ENCODE measurements at places on chromosomes 16 and 17.

DNA sequence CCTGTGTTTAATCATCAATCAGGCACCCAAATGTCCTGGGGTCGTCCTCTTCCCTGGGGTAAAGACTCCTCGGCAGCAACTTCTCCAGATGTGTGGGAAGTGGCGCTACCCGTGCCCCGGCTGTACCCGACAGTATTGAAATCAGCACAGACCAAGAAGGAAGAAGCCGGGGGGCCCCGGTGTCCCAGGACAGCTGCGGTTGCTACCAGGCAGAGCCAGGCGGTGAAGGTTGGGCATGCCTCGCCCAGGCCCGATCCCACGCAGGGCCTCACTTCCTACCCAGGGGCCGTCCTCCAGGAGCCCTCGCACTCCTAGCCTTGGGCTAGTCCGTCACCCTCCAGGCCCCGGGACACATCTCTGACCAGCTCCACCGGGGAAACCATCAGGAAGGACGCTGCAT is 9.0 kb upstream of the CCDC154 start:
- DNase-seq, result no peak

DNA sequence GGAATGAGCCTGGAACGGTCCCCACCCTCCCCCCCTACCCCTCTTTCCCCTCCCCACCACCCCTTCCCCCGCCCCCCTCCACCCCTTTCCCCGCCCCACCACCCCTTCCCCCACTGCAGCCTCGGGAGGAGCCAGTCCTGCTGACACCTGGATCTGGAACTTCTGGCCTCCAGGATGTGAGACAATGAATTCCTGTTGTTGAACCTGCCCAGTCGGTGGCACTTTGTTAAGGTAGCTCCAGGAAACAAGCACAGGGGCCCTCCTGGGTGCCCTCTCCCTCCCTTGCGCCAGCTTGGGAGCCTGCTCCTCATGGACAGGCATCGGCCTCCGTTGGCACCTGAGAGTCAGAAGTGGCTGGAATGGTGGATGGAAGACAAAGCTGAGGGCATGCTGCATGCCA is 152.4 kb upstream of the FOXF1 start:
- DNase-seq, result no peak

GRCh38 chr17:36578671-36579070 is 13.0 kb upstream of the DHRS11 start:
- DNase-seq, result no peak

GRCh38 chr17:58875261-58875660 is 119.6 kb downstream of the PPM1E start:
- DNase-seq, result no peak

DNA sequence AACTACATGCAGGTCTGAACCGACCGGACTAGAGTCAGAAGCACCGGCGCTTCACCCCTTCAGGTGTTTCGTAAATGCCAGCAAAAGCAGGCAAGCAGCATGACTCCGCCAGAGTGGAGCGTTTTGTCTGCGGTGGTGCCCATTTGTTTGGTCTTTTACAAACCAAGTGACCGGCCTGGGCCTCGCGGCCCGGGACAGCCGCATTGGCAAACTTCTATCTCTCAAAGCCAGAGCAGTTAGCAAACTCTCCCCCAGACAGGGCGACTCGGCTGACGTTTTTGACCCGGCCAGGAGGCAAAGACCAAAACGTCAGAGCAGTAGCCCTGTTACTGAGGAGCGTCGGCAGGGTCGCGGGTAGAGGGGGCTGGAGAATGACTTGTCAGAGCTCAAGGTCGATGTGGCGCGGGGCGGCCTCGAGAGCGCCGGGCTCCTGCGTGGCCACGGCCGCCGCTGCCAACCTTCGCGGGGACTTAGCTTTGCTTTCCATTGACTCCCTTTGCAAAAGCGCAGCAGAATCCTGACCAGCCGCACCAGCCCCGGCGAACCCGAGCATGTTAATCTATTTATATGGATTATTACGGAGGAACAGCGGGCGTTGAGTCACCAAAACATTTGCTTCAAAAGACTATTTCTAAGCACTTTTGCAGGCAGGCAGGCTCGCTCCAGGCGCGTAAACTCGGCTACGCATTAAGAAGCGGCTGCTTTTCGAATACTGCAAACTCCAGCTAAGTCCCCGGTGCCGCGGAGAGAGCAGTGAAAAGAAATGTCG is 763 bp upstream of the SOX9 start:
- no peak for DNase-seq

DNA sequence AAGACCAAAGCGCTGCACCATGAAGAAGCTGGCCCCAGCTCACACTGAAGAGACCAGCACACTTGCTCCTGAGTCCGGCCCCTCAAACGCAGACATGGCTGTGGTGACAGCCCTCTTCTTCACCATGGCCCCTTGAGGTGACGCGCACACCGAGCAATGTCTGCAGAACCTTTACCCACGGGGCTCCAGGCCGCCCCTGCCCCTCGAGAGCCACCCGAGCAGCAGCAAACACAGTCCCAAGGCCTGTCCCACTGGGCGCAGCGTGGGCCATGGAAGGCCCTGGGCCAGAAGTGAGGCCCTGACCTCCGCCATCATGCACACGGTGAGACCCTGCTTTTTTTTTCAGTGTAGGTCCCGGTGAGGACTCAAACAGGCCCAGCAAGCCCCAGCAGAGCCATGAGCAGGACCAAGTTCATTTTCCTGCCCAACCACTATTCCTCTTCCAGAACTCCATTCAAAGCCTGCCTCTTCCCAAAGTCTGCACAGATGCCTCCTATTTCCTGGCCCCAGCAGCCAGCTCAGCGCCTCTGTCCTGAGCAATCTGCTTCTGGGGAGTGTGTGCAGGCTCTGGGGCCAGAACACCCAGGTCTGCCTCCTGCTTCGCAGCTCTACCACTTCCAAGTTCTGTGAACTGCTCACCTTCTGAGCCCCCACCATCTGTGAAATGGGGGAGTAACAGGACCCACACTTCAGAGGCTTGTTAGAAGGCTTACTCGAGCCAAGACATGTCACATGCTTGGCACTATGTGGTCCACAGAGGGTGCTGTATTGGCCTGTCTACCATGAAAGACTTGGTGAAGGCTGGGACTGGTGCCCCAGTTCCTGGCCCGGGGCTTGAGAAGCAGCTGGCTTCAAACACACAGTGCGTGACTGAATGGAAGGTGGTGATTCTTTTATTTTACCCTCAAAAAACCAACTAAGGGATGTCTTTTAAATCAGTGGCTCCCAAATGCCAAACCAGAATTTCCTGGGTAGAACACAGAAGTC is 35.7 kb upstream of the GSG1L start:
- no peak for DNase-seq

- no peak for DNase-seq
Measured at GRCh38 chr17:82065638-82066303, at the start of gene DUS1L. Gene DUS1L, minus strand, starts transcription at chr17:82065804. Its CDS starts 745 bp downstream, at chr17:82065059.

DNA sequence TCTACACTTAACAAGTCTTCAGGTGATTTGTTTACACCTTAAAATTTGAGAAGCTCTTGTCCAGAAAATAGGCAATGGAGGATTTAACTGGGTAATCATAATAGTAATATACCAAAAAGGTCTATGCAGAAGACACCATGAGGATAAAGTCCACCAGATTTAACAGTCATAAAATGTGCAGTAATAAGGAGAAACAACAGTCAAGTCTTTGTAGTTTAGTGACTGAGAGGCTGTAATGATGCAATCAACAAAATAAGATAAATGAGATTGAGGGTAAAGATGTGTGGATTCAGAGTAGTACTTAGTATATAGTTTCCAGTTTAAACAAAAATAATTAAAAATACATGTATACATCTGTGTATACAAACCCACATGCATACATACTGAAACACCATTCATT is 91.2 kb downstream of the STXBP4 start:
- DNase-seq, result no peak

DNA sequence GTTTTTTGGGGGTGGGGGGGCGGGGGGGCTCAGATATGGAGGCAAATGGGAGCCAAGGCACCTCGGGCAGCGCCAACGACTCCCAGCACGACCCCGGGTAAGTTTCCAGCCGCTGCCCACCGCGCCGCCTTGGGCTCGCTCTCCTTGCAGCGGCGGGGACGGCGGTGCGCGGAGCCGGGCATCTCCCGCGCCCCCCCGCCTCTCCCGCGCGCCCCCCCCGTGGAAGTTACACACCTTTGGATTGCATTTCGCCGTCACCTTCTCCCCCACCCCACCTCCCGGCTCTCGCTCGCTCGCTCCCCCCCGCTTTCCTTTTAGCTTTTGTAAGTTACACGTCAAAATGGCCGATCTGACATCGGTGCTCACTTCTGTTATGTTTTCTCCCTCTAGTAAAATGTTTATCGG is 387 bp downstream of the MSI2 start:
- no peak for DNase-seq

All from kidney epithelial cell (primary cell).